Thyroid gland (tissue), 4 donors: ENCODE measurements at places on chromosomes 4 and X.

- DNase-seq, result peak; percentile 40
These were observed 41.0 kb downstream of the UGT2B28 start for GRCh38 chr4:69321153-69321729.

DNA sequence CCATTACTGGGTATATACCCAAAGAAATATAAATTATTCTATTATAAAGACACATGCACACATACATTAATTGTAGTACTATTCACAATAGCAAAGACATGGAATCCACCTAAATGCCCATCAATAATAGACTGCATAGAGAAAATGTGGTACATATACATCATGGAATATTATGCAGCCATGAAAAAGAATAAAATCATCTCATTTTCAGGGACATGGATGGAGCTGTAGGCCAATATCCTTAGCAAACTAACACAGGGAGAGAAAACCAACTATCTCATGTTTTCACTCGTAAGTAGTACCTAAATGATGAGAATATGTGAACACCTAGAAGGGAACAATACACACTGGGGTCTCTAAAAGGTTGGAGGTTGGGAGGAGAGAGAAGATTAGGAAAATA lies 86.0 kb upstream of the GALNTL6 start:
- no peak for DNase-seq

- DNase-seq, result no peak
These were observed 620.2 kb upstream of the BOD1L1 start for GRCh38 chr4:14247767-14248166.

- no peak for DNase-seq
These were observed 326.1 kb upstream of the EMCN start for GRCh38 chr4:100843910-100844309.

DNA sequence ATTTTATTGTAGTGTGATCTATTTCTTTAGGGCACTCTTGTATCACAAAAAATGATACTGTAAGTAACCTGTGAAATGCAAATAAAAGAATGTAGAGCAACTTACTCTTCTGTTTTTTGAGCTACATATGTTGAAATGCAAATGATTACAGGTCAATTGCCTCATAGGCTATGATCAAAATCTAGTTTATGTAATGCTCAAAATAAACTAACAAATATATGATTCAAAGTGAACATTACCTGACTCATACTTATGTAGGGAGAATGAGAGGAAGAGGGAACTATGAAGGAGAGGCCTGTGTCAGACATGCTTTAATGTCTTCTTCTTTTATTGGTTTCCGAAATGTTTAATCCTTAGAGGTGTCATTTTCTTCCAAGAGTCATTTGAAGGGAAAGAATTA lies 5.0 kb upstream of the RPS6KA3 start:
- no peak for DNase-seq

DNA sequence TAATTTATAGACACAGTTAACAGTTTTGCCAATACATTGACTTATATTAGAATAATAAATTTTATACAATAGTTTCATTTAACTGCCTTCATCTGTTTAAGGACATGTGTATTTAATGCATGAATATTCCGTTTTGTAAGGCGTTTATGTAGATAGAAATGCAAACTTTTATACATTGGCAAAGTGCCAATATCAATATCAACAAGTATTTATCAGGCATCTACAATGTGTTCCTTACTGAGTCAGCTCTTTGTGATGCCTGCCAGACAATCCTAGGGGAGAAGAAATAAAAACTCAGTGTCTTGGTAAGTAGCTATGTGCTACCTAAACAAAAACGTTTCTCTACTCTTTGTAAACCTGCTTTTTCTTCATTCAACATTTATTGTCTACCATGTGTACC lies 1142.2 kb downstream of the C4orf33 start:
- DNase-seq, result no peak

DNA sequence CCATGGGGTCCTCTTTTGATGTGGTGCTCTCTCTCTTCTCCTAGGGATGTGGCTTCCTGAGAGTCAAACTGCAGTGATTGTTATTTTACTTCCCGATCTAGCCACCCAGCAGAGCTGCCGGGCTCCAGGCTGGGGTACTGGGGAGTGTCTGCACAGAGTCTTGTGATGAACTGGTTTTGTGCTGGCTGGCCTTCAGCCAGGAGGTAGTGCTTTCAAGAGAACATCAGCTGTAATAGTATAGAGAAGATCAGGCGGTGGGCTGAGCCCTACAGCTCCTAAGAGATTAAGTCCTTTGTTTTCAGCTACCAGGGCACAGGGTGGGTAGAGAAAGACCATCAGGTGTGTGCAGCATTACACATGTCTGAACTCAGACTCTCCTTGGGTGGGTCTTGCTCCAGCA lies 59.0 kb upstream of the AGTR2 start:
- no peak for DNase-seq

GRCh38 chrX:100409610-100410590 lies at the start of gene PCDH19:
PCDH19 (minus strand) TSS chrX:100410273; CDS start chrX:100408597, 1,676 bp downstream.
- DNase-seq, result peak; percentile 33

- DNase-seq, result peak; percentile 64
These were observed 84.6 kb downstream of the GPR143 start for GRCh38 chrX:9681011-9681410.
